HepG2 (cell line): ENCODE measurements at places on chromosomes 6 and 20. TPM values are rescaled to one million over a fixed set of nuclear protein-coding genes. Genes with fewer than 3 reads are reported as not detected.

The PRICKLE4 gene
- 1.2 TPM in 1 of 2 replicates, not detected in the other for total RNA-seq

The ADGB gene
- total RNA-seq = not detected in 2 replicates

The CST1 gene
- total RNA-seq = not detected in 2 replicates

The CD93 gene
- not detected in 2 replicates for total RNA-seq

The SMLR1 gene
- 97.8 and 104 TPM in 2 replicates for total RNA-seq

The PEX6 gene
- 3.6 and 5.1 TPM in 2 replicates for total RNA-seq

The LY6G6D gene
- total RNA-seq = not detected in 2 replicates
